Stimulated activated CD4-positive, alpha-beta T cell treated with anti-CD3 and anti-CD28 coated beads, Interleukin-2, amount 100 ng/mL, for 24 hours (primary cell): ENCODE measurements at places on chromosomes 7 and 10.

DNA sequence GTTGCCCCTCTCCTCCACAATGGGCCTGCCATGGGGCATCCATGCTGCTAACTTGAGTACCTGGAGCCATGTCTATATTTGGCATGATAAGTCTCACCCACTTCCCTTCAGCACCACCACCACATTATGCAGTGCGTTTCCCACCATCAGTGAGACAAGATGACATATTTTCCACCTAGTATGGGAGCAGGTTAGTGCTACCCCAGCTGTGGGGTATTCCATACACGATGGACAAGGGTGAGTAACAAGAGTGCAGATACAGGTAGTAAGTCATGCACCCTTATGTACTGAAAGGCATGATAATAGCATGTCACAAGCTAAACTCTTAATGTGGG, 21.2 kb upstream of the OR2AE1 start:
- no peak for DNase-seq

DNA sequence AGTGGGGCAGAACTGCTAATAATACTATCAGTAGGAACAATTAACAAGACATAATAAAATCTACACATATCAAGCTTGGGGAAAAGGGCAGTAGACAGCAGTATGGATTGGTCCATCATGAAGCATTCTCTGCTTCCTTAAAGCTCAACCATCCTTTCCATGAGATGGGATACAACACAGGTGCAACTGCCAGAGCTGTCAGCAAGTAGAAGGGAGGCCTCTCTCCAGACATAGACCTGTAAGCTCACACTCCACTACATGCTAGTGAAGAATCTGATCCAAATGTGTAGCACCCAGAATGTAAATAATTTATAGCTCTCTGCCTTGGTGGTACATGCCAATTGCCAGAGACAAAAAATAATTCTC, 41.5 kb upstream of the ANAPC16 start:
- no peak for DNase-seq

DNA sequence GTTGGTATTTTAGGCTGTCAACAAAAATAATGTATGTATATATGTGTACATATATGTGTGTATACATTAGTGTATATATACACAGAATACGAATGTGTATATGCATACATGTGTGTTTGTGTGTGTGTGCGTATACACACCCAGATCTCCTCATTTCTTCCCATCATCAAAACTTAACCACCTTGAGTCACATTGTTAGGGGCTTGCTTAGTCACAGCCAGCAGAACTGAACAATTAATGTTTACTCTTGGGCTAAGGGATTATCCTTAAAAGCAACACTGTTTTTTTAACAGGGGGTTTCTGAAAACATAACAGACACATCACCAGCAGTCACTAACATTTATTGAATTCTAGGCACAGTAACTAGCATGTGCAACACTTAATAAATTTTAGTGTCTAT, 83.0 kb upstream of the ASAH2 start:
- no peak for DNase-seq

DNA sequence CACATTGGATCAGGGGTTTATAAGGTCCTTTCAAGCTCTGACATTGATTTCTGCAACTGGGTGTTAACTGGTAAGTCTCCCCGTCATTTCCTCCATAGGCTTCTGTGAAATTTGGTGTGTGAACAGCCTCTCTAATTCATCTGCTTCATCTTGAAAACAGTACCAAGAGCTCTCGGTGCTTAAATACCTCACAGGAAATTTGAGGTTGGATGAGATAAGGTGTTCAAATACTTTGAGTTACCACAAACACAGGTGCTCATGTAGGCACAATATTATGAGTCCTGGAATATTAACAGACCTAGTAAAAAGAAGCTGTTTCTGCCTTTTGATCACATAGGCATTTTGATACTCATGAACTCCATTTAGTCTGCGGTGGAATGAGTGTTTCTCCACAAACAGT, 85.2 kb downstream of the RTKN2 start:
- DNase-seq = no peak

DNA sequence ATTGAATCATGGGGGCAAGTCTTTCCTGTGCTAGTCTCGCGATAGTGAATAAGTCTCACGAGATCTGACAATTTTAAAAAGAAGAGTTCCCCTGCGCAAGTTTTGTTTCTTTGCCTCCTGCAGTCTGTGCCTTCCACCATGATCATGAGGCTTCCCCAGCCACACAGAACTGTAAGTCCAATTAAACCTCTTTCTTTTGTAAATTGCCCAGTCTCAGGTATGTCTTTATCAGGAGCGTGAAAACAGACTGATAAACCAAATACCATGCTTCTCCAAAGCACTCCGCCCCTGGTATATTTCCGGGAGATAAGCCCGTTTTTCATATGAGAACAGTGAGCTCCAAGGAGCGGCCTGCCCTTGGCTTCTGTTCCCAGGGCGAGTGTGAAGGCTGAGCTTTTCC, 118.9 kb downstream of the EVX1 start:
- no peak for DNase-seq

- DNase-seq = no peak
These were observed 73.4 kb downstream of the SRPK2 start for GRCh38 chr7:105315357-105315756.

GRCh38 chr10:17023386-17024298, 106.0 kb downstream of the CUBN start:
- DNase-seq = peak; percentile 76

DNA sequence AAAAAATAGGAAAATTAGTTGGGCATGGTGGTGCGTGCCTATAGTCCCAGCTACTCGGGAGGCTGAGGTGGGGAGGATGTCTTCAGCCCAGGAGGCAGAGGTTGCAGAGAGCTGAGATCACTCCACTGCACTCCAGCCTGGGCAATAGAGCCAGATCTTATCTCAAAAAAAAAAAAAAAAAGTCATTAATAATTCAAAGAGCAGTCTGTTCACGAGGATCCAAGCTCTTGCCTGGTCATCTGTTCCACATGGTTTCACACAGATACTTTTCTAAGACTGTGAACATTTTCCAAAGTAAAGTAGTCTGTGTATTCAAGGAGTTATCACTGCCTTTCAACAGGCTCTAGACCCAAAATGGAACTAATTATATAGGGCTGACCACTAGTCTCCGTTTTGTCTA, 86.9 kb downstream of the ZNF277 start:
- DNase-seq = no peak

DNA sequence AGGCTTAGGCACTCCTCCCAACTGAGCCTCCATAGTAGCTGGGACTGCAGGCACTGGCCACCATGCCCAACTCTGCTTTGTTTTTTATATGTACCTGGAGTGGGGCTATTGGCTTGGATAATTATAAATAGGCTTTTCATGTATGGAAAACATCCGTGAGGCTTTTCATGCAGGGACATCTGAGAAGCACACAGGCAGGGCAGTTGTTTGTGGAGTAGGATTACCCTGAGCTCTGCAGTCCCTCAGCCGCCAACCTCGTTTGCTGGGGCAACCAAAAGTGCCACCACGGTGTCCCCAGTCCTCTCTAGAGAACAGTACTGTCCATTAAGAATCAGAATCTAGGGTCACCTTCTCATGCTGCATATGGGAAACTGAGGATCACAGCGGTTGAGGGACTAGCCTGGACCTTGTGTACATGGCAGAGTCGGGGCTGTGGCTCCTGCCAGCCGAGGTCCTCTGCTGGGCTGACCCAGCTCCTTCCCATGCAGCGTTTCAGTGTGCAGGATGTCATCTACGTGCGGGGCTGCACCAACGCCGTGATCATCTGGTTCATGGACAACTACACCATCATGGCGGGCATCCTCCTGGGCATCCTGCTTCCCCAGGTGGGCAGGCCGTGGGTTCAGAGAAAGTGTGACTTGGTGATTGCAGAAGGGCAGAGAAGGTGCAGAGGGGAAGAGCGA, 54.5 kb downstream of the TSPAN15 start:
- DNase-seq = no peak

DNA sequence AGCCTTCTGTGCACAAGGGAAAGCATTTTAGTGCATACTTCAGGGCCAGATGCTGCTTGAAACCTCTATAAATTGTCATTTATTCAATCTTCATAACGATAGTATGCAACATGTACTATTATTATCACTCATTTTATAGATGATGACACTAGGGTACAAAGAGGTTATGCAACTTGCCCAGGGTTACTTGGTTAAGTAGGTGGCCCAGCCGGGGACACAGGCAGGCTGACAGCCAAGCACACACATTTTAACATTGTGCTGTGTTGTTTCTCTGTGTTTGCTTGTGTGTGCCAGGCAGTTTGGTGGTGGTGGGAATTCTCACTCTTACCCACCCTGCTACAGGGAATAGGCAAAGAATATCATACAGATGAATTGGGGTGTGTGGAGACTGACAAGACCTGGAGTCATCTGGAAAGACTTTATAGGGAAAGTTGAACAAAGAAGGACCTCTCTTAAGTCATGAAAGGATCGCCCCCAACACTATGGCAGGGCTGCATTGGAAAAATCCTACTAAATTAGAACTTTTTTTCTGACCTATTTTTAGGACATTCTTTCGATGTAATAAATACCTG, 98.9 kb downstream of the MKX start:
- no peak for DNase-seq

DNA sequence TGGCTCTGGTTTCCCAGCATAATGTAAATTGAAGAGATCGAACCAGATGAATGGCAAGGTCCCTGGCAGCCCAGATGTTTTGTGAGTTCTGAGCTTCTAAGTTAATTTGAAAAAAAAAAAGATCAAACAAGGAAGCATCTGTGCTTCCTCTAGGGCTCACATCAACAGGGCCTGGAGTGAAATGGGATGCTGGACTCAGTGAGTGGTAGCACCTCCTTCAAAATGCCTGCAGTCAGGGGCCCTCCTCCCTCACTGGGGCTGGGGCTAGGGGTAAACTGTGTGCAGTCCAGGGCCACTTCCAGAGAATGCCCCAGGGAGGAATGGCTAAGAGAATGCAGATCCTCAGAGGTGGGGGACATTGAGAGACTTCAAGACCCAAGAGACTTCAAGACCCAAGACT, 6.0 kb upstream of the CUEDC2 start:
- no peak for DNase-seq

DNA sequence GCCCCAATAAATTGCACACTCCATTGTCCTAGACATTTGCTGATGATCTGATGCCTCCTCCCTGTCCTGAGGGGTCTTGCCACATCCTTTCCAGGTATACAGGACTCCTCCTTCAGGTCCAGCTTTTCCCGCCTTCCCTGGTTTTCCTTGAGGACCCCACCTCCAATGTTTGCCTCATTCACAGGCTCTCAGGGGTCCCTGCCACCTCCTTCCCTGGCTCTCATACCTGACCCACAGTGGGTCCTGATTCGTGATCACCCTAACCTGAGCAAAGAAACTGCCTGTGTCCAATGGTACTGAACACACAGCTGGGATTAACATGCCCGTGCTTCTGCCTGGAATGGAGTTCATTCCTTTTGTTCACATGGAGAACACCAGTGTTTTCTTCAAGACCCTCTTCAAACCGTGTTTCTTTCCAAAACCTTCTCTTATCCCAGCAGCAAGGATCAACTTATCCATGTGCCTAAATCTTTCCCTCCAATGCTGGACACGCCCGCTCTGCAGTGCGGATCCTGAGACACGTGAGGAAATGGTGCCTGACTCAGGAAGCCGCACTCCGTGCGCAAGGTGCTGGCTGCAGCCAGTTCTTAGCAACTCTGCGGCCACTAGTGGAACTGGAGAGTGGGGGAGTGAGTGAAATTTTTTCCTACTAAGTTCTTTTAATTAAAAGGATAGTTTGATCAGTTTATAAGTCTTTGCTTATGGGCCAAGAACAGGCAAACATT, 354.6 kb upstream of the SHH start:
- no peak for DNase-seq

- no peak for DNase-seq
These were observed 69.8 kb upstream of the PIK3CG start for GRCh38 chr7:106795084-106795876.

GRCh38 chr7:15921576-15921975, 235.1 kb upstream of the MEOX2 start:
- no peak for DNase-seq

DNA sequence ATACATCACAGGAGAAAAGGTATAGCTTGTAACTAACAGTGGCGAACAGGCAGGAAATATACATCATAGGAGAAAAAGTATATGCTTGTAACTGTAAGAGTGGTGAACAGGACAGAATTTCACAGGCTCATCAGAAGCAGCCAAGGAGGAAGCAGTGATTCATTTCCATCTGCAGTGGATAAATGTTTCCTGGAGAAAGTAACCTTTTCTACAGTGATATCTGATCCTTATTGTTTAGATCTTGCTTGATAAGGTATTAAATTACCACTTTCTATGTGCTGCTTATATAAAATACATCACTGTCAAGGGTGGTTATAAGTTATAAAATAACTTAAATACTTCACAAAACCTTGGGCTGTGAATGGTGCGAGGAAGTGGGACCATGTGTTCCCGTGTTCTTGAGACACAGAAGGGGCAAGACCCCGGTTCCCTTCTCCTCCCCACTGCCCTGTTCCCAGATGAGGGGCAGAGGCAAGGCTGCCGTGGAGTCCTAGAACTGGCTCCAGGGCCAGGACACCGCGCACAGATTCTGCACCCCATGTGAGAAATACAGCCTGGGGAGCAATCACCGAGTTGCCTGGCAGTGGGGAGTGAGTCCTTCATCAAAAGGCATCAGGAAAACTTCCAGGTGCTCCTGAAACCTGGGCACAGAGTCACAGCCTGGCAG, 135.2 kb downstream of the DIP2C start:
- DNase-seq = no peak

GRCh38 chr10:133476641-133476990, 22.9 kb downstream of the SCART1 start:
- DNase-seq = no peak

DNA sequence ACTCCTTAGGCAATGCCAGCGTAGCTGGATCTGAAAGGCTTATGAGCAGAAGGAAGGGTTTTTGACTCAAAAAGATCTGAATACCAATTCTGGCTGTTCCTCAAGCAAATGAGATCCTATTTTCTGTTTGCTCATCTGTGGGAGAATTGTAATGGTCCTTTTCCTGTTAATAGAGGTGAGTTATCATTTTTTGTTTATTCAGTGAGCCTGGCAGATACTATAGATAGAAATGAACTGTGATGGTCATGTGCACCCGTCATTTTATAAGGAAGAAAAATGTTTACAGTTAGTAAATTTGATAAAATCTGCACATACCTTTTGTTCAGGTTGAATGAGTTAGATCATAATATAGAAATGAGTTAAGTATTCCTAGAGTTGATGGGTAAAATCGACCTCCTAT, 97.7 kb downstream of the ACTR3B start:
- DNase-seq = no peak

DNA sequence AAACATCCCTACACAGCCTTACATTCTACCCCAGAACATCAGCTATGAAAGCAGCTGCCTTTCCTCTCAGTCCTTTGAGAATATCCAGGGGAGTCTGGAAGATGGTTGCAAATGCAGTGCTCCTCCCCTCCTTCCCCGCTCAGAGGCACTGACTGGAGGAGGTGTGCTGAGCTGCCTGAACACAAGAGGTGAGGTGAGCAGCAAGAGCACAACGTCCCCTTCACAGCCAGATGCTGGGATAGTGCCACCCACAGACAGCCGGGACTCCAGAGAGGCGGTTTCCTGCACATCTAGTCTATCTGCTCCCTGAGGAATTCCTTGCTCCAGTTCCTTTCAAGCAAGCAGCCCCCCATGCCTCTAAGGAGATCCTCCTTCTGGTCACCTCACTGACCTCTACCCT, 74.2 kb downstream of the EZH2 start:
- DNase-seq = no peak

GRCh38 chr7:2666588-2667250, 21.3 kb upstream of the AMZ1 start:
- no peak for DNase-seq

GRCh38 chr10:14553448-14553847, 221.2 kb downstream of the FAM107B start:
- DNase-seq = no peak
